ENCODE measurements at places on chromosomes 1 and 21. TPM values are rescaled to one million over a fixed set of nuclear protein-coding genes. Genes with fewer than 3 reads are reported as not detected.

XCL2 gene
- total RNA-seq = not detected

PGLYRP4 gene
- not detected for total RNA-seq

CFHR3 gene
- total RNA-seq = not detected

LPGAT1 gene
- 22.0 TPM for total RNA-seq

TNFRSF14 gene
- 3.3 TPM for total RNA-seq

NBPF6 gene
- not detected for total RNA-seq

HSPA13 gene
- total RNA-seq = 91.9 TPM

KCNE2 gene
- not detected for total RNA-seq

KIAA1614 gene
- not detected for total RNA-seq

SMCP gene
- not detected for total RNA-seq

BEND5 gene
- total RNA-seq = 1.6 TPM

SLC35D1 gene
- total RNA-seq = 18.1 TPM

RTCA gene
- total RNA-seq = 31.3 TPM

CA6 gene
- not detected for total RNA-seq

RIPPLY3 gene
- not detected for total RNA-seq

HTR6 gene
- total RNA-seq = not detected

All from H4 (cell line).